ENCODE measurements at places on chromosomes 3 and 15.

- DNase-seq, result no peak
Observed at GRCh38 chr3:145209561-145209960, 951.4 kb downstream of the PLOD2 start.

DNA sequence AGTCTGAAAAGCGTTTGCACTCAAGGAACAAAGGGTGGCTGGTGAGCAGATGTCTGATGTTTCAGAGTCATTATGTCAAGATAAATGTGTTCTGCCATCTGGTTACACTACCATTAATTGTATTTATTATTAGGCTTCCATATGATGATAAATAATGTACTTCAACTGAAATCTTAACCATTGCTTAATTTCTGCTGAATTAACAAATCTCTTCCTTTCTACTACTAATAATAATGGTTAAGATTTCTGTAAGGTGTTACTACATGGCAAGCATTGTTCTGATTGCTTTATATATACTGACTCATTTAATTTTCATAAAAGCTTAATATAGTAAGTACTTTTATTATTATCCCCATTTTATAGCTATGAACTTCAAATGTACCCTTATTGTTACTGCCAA, 68.4 kb upstream of the GALNT15 start:
- no peak for DNase-seq

DNA sequence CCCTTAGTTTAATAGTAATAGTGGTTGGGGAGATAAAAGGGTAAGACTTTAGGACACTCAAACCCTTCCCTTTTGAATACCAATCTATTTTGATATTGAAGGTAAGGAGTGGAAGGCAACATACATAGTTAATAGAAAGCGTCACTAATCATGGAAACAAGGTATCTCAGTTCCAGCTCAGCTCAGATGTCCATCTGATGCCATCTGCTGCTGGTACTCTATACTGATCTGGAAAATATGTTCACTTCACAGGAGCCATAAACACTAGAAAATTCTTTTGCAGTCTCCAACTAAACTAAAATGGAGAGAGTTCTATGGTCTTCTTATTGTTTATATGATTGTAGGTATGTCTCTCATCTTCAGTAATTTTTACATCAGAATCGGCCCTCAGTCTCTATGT, 1777.1 kb downstream of the OTOL1 start:
- DNase-seq, result no peak

GRCh38 chr15:80974914-80975313, 14.7 kb downstream of the MESD start:
- DNase-seq, result no peak

DNA sequence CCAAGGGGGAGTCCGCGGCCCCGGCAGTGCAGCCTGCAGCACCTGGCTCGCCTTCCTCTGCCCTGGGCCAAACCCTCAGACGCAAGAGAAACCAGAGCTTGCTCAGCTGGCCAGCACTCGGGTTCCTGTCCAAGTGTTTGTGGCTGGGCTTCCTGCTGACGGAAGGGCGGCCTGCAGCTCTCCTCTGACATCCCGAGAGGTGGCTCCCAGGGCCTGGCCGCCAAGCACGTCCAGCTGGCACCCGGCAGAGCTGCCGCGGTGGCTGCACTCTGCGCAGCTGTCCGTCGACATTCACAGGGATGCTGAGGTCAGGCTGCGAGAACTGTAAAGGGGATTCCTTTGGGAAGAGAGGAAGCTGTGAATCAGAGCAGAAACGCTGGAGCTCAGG, 85.6 kb downstream of the CPN2 start:
- no peak for DNase-seq

GRCh38 chr15:91469632-91470567, 369.8 kb downstream of the SV2B start:
- no peak for DNase-seq

- no peak for DNase-seq
Observed at GRCh38 chr3:104939196-104939595, 427.5 kb upstream of the ALCAM start.

- DNase-seq, result no peak
Observed at GRCh38 chr15:55676507-55676906, 66.4 kb downstream of the PRTG start.

- DNase-seq, result no peak
Observed at GRCh38 chr3:104392327-104392726, 974.4 kb upstream of the ALCAM start.

GRCh38 chr3:26229801-26230200, 392.8 kb upstream of the LRRC3B start:
- DNase-seq, result no peak

DNA sequence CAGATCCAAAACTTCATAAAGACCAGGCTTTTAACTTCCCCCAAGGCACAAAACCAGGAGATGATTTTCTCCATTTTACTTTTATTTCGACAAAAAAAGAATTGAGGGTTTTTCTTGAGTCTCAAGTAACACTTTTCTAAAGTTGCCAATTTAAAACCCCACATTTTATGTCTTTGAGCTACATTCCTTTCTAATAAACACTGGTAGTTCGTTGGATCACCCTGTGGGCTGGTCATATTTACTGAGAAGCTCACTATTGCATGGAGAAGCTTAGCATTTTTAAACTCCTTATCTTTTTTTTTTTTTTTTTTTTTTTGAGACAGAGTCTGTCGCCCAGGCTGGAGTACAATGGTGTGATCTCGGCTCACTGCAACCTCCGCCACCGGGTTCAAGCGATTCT, 255.1 kb upstream of the TPM1 start:
- no peak for DNase-seq

- DNase-seq, result no peak
Observed at GRCh38 chr3:153354641-153355040, 192.6 kb downstream of the RAP2B start.

- DNase-seq, result no peak
Observed at GRCh38 chr3:183217548-183218332, 35.3 kb upstream of the B3GNT5 start.

DNA sequence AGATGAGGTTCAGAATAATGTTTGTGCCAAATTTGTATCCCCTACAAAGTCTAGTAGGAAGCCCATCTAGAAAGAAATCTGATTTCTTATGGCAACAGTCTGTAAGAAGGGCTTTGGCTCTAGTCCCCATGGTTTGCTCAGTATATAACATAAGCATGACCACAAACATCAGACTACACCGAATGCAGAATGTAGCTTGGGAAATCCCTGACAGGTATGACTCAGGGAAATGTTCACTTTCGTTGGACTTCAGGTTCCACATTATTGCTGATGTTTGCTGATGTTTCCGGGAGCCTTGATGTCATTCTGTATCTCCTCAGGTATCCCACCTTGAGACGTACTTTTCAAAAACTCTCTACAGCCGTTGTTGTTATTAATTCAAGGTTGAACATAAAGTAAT, 304.4 kb upstream of the TGFBR2 start:
- DNase-seq, result no peak

- peak; percentile 48 for DNase-seq
Observed at GRCh38 chr3:32493437-32494414, 8.9 kb downstream of the CMTM6 start.

GRCh38 chr3:11187681-11188080, 33.4 kb downstream of the HRH1 start:
- DNase-seq, result no peak

DNA sequence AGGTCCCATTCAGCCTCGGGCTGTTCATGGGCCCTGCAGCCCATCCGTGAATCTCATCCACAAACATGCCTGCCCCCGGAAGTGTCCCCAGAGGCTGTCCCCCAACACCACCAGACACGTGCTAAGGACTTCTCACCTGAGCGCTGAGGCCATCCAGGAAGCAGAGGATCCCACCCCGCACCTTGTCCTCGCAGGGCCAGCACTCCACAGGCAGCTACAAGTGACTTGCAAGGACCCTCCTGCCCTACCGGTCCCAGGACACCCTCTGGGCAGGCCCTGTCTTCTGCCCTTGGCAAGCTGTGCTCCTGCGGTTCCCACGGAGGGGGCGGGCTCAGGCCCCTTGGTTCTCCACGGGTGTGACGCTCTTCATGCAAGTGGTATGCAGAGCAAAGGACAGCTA, 146.0 kb downstream of the NUP210 start:
- DNase-seq, result no peak

GRCh38 chr3:32109256-32109655, 2.8 kb downstream of the GPD1L start:
- DNase-seq, result no peak

DNA sequence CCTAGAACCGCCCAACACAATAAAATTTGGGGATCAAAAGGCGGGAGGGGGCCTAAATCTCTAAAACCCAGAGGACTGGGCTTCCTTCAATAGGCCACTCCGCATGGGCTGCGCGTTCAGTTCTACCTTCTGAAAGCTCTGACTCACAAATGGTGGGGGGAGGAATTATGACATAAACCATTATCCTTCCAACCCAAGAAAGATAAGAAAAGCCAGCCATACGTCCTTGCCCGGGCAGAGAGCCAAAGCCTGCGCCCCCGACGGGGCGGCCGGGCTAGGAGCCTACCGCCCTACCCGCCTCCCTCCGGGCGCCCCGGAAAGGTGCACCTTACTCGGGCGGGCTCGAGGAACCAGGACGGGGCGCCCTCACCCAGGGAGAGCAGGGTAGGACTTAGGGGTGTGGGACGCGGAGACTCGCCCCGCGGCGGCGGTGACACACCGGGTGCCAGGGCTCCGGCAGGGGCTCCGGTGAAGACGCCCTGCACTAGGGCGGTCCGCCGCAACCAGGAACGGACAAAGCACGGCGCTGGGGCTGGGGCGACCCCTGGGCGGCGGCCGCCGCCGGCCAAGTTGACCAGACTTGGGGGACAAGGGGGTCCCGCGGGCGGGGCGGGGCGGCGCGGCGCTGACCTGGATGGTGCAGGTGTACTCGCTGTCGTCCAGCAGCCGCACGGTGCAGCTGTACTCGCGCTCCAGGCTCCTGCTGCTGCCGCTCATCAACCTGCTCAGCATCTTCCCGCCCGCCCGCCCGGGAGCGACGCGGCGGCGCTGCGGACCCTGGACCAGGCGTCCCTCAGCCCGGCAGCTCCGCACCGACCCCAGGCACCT, 534 bp downstream of the FRMD5 start:
- peak; percentile 76 for DNase-seq

DNA sequence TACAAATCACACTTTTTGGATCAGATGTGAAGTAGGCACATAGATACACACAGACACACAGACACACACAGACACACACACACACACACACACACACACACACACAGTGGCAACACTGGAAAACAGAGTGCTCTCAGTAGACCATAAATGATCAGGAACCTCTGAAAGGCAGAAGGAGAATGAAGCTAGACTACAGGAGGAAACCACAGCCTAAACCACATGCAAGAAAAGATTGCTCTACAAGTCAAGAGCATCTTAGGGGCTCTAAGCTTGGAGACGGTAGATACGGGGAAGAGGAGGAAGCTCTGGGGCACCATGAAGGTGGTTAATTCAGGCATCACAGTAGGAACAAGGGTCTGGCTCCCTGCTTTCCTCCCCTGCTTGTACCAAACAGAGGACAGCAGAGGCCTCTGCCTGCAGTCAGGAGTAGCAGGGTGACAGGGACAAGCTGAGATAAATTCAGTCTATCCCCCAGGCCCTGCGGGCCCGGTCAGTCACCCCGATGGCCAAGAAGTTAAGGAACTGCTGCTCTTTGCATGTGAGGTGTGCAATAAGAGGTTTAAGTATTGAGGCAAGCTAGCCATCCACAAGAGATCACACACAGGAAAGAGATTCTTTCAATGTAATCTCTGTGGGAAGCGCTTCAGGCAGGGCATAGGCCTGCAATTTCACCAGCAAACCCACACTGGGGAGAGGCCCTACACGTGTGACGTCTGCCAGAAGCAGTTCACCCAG, 23.5 kb upstream of the ARPIN start:
- DNase-seq, result no peak
